ENCODE measurements at places on chromosomes 7 and 10.

GRCh38 chr7:129781928-129782817 lies 170.6 kb downstream of the UBE2H start:
- no peak for DNase-seq

GRCh38 chr10:61795147-61795546 lies 106.4 kb upstream of the ARID5B start:
- no peak for DNase-seq

GRCh38 chr7:146659732-146660131 lies 543.1 kb downstream of the CNTNAP2 start:
- no peak for DNase-seq

GRCh38 chr7:158263964-158264748 lies 323.5 kb downstream of the PTPRN2 start:
- DNase-seq, result no peak

GRCh38 chr7:134329614-134330346 lies 13.1 kb upstream of the SLC35B4 start:
- DNase-seq, result no peak

Data from HS-5 (cell line).